ENCODE measurements at places on chromosomes 16 and 17.

GRCh38 chr16:76487411-76488064 is 210.3 kb downstream of the CNTNAP4 start:
- no peak for DNase-seq

DNA sequence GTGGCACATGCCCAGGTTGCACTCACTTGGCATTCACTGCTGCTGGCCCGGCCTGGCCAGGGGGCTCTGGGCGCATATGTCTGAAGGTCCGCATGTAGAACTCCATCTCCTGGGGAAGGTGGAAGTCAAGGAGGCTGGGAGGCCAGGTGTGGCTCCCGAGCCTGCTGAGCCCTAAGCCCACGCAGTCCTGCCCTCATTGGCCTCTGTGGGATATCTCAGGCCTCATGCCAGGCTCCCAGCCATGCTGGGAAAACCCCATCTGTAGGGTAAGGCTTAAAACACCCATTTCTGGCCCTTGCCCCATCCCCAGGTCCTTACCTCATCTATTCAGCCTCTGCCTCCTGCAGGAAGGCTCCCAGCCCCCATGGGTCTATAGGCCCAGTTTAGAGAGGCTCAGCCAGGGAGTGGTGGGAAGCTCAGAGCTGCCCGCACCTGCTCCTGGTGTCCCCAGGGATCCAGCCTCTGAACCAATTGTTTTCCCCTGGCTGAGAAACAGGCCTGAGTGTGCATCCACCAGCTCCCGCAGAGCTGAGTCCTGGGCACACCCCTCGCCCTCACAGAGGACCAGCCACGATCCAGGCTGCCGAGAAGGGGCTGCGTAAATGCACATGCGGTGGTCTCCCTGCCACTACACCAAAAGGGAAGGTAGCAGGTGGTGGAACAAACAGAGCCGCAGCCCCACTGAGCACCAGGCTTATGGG is 2.3 kb upstream of the TPPP3 start:
- DNase-seq: no peak

- DNase-seq: no peak
These were observed 789 bp upstream of the PIPOX start for GRCh38 chr17:29042026-29042678.

DNA sequence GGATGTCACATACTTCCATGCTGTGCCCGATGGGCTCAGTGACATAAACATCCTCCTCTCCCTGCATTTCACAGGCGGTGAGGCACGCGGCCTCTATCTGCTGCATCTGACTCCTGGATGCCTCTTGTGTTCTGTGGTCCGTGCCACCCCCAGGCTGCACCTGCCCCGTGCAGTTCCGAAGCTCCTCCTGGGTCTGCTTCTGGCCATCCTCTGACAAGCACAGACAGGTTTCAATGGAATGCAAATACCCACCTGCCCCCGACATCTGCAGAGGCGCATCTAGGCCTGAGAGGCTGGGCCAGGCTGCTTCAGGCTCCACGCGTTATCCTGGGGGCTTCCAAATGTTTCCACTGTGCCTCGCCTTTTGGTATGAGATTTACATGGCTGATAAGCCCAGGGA is 46.3 kb upstream of the DNAH17 start:
- no peak for DNase-seq

Measured in T-helper 2 cell (primary cell).